ENCODE measurements at places on chromosomes 1 and 21.

DNA sequence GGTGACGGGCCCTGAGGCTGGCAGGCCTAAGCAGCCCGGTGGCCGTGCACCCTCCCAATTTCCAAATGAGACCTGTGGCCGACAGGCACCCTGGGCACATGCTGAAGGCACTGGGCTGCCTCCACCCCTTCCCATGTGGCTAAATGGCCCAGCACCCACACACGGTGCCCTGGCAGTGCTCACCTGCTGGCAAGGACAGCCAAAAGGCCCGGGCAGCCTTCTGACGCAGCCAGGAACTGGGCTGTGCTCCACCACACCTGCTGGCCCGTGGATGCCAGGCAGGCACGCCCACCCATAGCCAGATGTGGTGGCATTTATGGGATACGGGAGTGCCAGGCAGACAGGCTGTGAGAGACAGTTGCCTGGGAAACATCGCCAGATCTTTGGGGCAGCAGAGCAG lies 4.0 kb upstream of the FAAP20 start:
- peak; percentile 8 for DNase-seq

- no peak for DNase-seq
These were observed 150.6 kb upstream of the HOOK1 start for GRCh38 chr1:59664166-59664565.

GRCh38 chr1:9080705-9081291 lies 11.4 kb upstream of the SLC2A5 start:
- DNase-seq: no peak

- DNase-seq: no peak
These were observed 66.4 kb upstream of the PDE9A start for GRCh38 chr21:42587036-42587435.

- no peak for DNase-seq
These were observed 25.8 kb downstream of the SKI start for GRCh38 chr1:2253797-2254480.

GRCh38 chr1:220776720-220777326 lies 9.9 kb upstream of the MTARC1 start:
- DNase-seq: peak; percentile 89

DNA sequence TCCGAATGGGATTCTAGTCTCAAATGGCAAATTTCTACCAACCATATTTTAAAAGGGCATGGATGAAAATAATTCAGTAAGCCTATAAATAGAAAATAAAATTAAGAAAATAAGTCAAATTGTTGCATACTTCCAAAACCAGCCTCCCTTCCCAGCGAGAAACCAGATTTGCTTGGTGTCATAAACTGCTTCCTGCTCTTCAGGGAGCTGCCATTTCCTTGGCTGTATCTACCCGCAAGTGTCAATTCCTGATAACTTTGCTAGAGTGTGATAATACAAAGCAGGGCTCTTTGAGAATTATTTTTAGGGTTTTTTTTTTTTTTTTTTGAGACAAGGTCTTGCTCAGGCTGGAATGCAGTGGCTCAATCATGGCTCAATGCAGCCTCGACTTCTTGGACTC lies 62.3 kb downstream of the S1PR1 start:
- no peak for DNase-seq

DNA sequence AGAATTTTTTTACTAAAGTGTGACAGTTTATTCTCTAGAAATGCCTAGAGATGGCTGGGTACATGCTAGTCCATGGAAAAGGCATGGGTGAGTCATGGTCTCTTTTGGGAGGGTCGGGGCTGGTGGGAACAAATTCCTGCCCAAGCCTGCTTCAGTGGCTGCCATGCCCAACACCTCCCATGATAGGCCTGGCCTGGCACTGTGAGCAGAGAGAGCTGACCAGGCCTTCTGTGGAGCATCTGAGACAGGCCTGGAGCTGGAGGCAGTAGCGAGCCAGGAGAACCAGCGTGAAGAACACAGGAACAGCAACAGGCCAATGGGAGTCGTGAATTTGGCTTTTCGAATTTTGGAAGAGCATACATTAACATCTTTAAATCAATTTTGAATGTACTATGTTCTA lies 209.2 kb downstream of the SDCCAG8 start:
- peak; percentile 29 for DNase-seq

GRCh38 chr1:155051777-155052398 lies 772 bp downstream of the ADAM15 start:
- peak; percentile 52 for DNase-seq

DNA sequence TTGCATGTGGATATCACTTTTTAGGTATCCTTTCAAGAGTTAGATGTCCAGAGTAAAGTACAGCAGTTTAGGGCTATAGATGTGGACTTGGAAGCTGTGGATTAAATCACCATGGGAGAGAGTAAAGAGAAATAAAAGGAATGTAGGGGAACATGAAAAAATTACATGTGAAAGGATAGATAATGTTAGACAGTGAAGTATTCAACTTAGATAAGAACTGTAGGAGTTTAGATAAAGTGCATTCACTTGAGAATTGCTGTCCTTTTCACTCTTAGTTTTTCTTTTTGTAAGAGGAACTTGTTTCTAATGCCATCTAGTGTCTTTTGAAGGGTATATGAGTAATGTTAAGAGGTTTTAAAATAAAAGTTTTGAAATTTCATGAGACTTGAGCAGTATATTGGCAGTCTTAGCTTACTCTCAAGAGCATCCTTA lies 40.1 kb downstream of the MAST2 start:
- DNase-seq: no peak

- no peak for DNase-seq
These were observed 73.3 kb downstream of the HSF2BP start for GRCh38 chr21:43585924-43586413.

DNA sequence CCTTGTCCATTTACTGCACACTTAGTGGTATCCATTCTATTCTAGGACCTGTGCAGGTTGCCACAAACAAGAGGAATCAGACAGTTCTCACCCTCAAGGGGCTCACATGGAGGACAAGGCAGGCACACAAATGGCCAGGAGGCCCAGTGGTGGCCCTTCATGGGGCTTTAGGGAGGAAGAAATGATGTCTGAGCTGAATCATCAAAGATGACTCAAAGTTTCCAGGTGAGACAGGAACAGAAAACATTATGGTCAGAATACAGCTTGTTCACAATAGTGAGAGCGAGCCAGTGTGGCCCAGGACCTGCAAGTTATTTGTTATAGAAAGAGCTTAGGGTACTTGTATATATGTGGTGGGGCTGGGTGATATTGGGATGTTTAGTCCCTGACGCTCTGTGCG lies 26.4 kb downstream of the SHISAL2A start:
- DNase-seq: no peak

Measured in BE2C (cell line).